CD4-positive, alpha-beta T cell treated with Interleukin-4 for 4 hours (primary cell): ENCODE measurements at places on chromosomes 6 and 20.

DNA sequence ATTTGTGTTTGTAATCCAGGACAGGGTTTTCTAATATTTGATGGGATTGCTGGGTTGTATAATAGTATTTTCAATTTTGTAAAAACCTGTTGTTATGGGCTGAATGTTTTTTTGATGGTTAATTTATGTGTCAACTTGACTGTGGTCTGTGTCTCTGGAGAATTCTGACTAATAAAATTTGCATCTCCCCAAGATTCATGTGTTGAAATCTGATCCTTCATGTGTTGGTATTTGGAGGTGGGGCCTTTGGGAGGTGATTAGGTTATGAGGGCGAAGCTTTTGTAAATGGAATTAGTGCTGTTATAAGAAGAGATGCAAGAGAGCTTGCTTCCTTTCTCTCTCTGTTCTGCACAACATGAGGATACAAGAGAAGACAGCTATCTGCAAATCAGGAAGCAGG is 48.7 kb upstream of the SAMD5 start:
- DNase-seq, result no peak

- DNase-seq, result no peak
Measured at GRCh38 chr6:163965426-163966348, 551.2 kb downstream of the QKI start.

GRCh38 chr20:481167-481566 is 18.8 kb upstream of the TBC1D20 start:
- peak; percentile 37 for DNase-seq

DNA sequence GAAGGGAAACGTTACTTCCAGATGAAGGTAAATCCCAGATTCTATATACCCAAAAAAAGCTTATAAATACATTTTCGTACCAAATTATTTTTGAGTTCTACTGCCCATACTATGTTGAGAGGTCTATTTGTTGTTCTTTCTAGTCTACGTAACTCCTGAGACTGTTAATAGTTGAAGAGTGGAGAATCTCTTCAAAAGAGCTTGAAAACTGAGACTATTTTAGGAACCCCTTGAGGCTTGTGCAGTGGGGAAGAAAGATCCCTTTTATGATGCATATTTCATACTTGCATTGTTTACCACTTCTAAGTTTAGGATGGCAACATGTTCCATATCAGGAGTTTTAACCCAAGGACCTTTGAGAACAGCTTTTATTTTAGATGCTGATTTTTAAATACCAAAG is 245.0 kb downstream of the TMEM242 start:
- DNase-seq, result no peak

DNA sequence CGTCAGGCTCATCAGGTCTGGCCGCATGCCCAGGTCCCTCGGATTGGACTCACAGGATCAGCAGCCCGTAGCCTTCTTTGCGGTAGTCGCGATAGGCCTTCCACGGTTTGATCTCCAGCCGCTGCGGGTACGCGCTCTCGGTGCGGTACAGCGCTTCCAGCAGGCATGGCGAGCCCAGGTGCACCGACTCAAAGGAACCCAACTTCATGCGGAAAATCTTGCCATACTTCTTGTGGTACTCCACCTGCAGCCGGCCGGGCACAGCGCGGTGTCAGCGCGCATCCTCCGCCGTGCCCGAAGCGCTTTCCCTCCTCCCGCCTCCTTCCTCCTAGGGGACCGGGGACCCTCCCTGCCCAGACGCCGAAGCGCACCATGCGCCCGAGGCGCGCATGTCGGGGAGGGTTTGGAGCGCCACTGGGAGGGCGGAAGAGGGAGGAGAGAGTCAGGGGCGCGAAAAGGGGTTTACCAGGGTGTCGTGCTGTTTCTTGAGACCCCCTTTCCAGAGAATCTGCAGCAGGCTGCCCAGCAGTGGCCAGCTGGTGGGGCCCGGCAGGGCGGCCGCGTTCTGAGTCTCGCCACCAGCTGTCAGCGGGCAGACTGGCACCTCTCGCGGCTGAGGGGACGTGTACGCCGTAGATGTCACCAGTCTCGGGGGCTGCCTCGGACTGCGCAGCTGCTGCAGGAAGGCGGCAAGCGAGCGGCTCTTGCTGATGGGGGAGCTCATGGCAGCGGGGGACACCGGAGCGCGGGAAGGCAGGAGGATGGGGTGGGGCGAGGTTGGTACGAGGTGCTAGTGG is 732 bp downstream of the CYP24A1 start:
- DNase-seq, result no peak

- DNase-seq, result no peak
Measured at GRCh38 chr6:80433010-80433672, 326.7 kb downstream of the BCKDHB start.

- no peak for DNase-seq
Measured at GRCh38 chr20:13841206-13841605, 56.4 kb downstream of the NDUFAF5 start.

DNA sequence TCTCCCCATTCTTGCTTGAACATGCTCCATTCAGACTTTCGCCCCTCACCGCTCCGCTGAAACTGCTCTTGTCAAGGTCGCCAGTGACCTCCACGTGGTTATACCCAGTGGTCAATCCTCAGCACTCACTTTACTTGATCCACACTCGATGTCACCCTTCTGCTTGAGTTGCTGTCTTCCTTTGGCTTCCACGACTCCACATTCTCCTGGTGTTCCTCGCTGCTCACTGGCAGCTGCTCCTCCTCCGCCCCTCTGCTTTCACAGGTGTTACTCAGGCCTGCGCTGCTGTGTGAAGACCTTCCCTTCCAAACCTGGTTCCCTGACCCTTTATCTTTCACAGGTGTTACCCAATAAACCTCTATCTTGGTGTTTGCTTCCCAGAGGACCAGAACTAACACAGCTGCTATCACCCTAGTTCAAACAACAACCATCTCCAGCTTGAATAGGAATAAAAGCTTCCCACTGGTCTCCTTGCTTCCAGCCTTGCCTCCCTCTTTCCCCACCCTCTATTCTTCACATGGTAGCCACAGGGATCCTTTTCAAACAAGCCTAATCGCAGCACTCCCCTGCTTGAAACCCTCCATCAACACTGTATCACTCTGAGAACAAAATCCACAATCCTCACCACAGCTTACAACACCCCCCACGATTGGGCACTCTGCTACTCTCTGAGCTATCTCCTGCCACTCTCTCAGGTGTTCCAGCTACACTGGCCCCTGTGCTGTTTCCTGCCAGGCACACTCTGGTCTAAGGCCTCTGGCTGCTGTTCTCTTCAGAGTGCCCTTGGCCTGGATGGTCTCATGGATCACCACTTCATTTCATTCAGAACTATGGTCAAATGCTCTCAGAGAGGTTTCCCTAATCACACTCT is 10.7 kb downstream of the PPIL1 start:
- DNase-seq, result no peak
